ENCODE measurements at places on chromosomes 11 and 22. TPM values are rescaled to one million over a fixed set of nuclear protein-coding genes. Genes with fewer than 3 reads are reported as not detected.

NLRP6 gene
- 0.32 TPM for total RNA-seq

FGF4 gene
- not detected for total RNA-seq

RFPL2 gene
- not detected for total RNA-seq

APOL5 gene
- total RNA-seq, result not detected

LGR4 gene
- total RNA-seq, result 70.2 TPM

CAPN5 gene
- total RNA-seq, result 1.3 TPM

BIRC3 gene
- total RNA-seq, result 10.5 TPM

CHRNA10 gene
- total RNA-seq, result not detected

DCHS1 gene
- 6.5 TPM for total RNA-seq

UBQLNL gene
- total RNA-seq, result 0.12 TPM

RIBC2 gene
- 0.17 TPM for total RNA-seq

CD248 gene
- 8.4 TPM for total RNA-seq

OPCML gene
- not detected for total RNA-seq

ABTB2 gene
- 8.1 TPM for total RNA-seq

CD3E gene
- total RNA-seq, result 0.52 TPM

Measured in lower leg skin (tissue), 4 donors.